Stimulated activated CD8-positive, alpha-beta memory T cell treated with anti-CD3 and anti-CD28 coated beads, Interleukin-15, amount 100 ng/mL, for 4 hours (primary cell): ENCODE measurements at places on chromosomes 12 and 14.

DNA sequence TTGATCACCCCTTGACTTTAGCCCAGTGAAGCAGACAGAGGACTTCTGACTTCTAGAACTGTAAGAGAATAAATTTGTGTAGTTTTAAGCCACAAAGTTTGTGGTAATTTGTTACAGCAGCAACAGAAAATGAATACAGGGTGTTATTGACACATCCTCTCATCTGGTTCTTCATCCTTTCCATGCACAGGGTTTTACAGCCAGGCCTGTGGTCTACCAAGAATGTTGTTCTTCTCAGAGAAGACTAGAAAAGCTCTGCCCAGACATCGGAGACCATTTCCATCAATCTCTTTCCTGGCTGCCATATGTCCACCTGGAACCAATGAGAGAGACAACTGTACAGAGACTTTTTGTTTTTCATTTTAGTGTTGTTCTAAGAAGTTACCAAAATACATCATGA lies 308.2 kb upstream of the AMIGO2 start:
- DNase-seq, result no peak

DNA sequence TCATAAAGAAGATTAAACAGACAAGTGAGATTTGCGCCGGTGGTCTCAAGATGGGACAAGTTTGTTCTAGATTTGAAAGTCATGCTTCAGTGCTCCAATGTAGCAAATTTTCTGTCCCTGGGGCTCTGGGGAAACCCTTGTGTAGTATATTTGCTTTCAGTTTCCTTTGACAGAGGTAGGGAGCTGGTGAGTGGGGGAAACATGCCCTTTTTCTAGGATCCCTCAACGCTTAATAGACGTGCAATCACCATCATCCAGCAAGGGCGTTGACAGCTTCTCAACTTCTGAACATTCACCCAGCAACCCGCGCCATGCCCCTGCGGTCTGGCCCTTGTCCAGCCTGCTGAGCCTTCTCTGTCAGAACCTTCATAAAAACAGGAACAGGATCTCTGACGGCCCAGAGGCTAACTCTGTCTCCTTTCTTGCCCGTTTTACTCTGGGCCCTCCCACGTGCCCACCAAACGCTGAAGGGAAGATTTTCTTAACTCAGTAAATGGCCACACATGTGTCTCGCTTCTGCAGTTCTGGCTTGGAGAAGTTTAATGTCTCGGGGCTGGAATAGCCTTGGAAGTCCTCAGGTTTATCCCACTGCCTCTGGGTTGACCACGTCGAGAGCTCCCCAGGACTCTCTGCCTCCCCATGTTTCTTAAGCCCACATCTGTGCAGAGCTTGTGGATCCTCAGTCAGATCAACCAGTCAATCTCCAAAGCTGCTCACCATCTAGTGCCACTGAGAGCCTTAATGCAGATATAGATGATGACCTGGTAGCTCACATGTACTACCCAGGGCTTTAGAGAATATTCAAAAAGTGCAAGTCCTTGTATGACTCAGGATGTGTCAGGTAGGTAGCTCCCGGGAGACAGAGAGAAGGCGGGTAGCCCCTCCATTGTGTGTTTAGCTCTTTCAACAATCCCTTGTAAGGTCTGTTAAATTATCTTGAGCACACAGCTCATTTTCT lies 58.1 kb upstream of the CCND2 start:
- no peak for DNase-seq

GRCh38 chr12:109840305-109841074 lies 7.3 kb upstream of the TRPV4 start:
- no peak for DNase-seq

GRCh38 chr12:88784166-88784565 lies 203.9 kb upstream of the KITLG start:
- no peak for DNase-seq

GRCh38 chr14:74794947-74795346 lies 31.8 kb downstream of the YLPM1 start:
- no peak for DNase-seq

- DNase-seq, result no peak
Measured at GRCh38 chr14:22407033-22407432, 182.0 kb downstream of the DAD1 start.

- no peak for DNase-seq
Measured at GRCh38 chr12:68178774-68179439, 19.4 kb upstream of the IFNG start.

DNA sequence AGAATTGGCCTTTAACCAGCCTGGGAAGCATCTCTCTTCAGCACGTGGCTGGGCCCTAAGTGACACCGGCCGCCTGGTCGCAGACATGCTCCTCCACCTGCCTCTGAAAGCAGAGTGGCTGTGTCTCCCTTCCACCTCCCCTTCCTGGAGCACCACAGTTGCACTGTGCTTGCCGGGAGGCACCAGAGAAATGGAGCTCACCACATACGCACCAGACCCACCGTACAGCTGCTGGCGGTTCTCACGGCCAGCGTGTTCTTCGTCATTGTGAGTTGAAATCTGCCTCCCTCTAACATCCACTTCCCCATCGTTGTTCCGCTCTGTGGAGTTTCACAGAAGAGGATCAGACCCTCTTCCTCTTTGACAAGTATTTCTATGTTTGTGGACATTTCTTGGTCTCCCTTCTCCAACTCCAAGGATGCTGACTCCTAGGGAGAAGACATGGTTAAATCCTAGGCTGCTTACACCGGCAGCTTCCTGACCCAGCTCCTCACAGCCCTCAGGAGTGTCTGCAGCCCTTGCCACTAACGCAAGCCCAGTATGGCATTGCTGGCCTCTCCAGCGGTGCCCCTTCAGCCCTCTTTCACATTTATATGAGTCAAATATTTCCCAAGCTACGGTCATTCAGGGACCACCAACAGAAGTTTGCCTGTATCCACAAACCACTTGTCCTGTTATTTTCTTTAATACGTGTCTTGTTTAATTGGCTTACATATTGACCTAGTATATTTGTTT lies 11.5 kb upstream of the KRT5 start:
- DNase-seq, result no peak

DNA sequence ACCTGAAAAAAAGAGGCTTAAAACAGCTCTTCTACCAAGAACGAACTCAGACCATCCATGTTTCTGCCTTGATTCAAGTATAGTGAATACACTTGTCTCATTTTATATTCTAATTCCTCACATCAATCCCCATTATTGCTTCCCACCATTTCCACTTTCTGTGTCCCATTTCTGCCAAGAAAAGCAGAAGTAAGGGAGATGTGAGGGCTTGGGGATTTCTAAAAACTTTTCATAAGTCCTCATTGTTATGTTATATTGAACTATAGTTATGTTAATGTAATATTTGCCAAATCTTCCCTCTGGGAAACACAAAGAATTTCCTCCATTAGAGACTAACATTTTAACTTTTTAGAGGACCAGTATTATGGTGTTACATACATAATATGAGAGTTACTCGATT lies 48.2 kb upstream of the PSMA6 start:
- no peak for DNase-seq

DNA sequence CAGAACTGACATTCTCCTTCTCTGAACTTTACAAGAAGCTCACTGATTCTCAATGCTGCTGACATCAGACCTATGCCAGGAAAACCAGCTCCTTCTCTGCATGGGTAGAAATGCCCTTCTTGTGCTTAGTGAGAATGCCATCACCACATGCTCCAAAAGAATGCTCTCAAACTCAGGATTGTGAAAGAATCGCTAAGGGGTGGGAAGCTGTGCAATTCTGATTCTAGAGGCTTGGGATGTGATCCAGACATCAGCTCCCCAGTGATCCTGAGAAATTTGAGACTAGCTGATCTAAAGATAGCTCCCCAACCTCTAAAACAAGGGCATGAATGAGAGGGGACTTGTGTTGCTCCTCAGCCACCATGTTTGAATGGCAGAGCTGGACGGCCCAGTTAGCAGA lies 113.2 kb downstream of the DPF3 start:
- DNase-seq, result no peak

DNA sequence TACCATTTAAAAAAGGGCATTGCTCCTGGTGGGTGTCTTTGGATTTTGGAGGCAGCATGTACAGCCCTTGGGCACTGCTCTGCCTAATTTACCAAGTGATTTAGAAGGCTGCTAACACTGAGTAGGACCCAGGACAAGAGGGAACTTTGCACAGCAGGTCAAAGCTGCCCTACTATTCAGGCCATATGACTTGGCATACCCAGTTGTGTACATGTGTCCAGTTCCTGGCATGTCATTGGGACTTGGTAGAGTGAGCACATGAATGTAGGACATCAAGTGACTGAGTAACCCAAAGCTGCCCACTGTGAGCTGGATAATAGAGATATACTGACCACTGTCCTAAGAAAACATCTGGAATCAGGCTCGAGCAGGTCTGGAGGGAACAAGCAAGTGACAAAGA lies 15.7 kb downstream of the CDKL1 start:
- DNase-seq, result no peak

DNA sequence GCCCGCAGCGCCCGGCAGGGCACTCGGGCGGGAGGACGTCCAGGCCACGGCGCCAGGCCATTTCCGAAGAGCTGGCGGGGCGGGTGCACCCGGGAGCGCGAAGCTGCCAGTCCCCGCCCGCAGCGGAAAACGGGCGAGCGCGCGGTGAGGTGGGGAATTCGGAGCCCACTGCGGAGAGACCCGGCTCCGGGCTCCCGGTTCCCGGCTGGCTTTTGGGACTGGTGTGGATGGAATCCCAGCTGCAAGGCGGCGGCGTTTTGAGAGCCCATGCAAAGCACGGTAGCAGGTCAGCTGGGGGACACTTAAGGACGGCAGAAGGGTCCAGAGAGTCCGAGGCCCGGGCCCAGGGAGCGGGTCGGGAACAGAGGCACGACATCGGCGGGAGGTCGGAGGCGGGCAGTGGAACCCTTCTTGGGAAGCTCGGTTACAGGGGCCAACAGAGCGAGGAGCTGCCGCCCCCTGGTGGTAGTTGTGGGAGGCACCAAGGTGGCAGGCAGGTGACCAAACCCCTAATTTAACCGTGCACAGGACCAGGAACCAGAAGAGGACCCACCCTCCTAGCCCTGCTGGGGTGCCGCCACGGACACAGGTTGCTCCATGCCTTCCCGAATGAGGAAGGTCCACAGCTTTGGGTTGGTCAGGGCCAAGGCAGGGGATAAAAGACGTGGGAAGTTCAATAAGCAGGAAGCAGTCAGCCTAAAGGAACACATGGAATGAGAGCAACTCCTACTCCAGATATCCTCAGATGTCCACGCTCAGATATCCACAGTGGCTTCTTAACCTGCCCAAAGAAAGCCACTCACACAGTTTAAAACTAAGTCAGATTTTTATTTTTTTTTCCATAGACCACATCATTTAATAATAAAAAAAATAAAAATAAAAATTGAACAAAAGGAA lies 685 bp upstream of the CDH24 start:
- DNase-seq, result peak; percentile 74

GRCh38 chr14:105484069-105484996 lies 2.4 kb upstream of the CRIP1 start:
- DNase-seq, result no peak

- no peak for DNase-seq
Measured at GRCh38 chr14:69260861-69261564, 1.1 kb downstream of the GALNT16 start.

GRCh38 chr12:113772505-113773030 lies 193.6 kb downstream of the RBM19 start:
- DNase-seq, result no peak

GRCh38 chr12:104457746-104458693 lies 1.3 kb downstream of the CHST11 start:
- DNase-seq, result no peak

GRCh38 chr14:54773171-54774006 lies 129.2 kb downstream of the GCH1 start:
- DNase-seq, result peak; percentile 56

DNA sequence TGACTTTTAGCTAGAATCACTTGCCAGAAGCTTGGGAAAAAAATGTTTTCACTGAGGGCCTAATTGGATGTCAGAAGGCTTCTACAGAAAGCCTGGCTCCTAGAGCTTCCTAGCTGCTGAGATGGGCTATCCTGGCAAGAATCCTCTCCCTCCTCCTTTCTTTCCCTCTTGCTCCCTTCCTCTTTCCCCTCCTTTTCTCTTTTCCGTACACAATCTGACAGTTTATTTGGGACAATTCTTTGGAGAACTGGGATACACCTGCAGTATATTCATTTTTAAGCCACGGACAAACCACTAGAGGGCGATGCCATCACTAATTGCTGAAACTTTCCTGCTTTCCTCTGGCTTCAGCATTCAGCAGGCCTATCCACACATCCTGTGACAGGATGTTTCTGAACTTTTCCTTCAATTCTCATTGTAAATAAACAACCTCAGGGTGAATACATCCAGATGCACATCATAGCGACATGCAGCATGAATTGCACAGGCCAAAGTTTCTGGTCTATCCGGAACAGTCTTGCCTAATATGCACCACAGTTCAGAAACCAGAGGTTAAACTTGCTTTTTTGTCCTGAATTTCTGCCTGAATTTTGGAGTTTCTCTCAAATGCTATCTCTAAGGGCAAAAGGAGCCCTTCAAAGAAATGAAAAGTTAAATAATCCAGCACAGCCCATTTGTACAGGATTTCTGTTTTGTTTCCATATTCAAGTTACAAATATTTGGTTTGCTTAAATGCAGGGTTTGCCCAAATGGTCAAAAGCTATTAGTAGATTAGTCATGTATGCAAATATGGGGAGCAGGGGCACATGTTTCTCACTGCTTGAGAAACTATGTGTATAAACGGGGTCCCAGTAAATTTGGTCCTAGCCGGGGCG lies 142.8 kb downstream of the PAWR start:
- no peak for DNase-seq
